Activated CD4-positive, alpha-beta T cell treated with anti-CD3 and anti-CD28 coated beads, Interleukin-2, Interleukin-6, amounts not matched to agents 100 ng/mL and 50 ng/mL, durations not matched to agents 16 hours and 8 hours (primary cell): ENCODE measurements at places on chromosomes 2 and 18.

DNA sequence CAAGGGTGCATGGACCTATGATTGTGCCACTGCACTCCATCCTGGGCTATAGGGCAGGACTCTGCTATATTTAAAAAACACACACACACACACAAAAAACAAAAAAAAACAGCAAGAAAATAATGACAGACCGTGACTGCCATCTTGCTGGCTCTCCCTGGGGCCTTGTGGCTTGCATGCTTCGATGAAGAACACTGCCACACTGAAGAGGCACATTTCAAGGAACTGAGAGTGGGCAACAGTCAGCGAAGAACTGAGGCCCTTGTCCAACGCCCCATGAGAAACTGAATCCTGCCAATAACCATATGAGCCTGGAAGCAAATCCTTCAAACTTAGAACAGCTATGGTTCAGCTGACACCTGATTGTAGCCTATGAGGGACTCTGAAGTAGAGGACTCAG, 158.1 kb downstream of the CCBE1 start:
- no peak for DNase-seq

GRCh38 chr2:26162963-26163362, 9.9 kb upstream of the GAREM2 start:
- no peak for DNase-seq

GRCh38 chr2:237558961-237559641, 7.3 kb upstream of the PRLH start:
- no peak for DNase-seq

GRCh38 chr2:147156970-147157369, 687.9 kb upstream of the ACVR2A start:
- no peak for DNase-seq

GRCh38 chr18:25019086-25019860, 332.7 kb downstream of the ZNF521 start:
- no peak for DNase-seq

DNA sequence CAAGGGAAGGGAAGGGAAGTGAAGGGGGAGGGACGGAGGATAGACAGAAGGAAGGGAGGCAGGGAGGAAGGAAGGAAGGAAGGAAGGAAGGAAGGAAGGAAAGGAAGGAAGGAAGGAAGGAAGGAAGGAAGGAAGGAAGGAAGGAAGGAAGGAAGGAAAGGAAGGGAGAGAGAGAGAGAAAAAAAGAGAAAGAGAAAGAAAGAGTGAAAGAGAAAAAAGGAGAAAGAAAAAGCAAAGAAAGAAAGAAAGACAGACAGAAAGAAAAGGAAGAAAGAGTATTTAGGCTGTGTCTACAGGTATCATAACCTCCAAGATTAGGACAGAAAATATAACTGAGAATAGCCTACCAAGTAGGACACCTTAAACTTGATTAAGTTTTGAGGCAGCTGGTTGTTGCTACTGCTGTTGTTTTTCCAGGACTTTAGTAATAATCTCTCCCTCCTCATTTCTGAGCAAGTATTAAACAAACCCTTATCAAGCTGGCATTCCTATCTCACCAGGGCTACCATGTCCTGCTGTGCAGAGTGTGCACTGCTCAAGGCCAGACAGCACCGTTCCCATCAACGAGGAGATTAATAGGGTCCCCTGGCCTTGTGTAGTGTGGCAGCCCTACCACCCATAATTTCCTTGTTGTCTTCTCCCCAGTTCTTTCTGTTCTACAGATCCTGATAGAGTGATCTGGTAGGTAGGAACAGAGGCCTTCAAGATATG, 90.5 kb upstream of the FHL2 start:
- no peak for DNase-seq

DNA sequence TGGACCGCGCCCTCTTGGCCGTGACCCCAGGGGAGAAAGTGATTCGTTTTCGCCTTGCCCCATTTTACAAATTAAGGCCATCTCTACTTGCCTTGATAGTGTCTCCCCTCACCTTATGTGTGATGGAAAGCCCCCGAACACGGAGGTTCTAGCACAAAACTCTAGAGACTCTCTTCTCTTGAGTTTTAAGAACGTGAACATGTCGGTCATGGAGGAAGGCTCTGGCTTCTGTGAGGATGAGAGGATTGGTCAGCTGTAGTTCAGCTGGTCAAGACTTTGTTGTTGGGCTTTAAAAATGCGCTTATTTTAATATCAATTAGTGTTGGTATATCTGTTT, 828 bp downstream of the DYNC1I2 start:
- DNase-seq = no peak
